Activated T-cell treated with anti-CD3 and anti-CD28 coated beads for 24 hours (primary cell): ENCODE measurements at places on chromosomes 1 and 21.
A peak's percentile ranks its signal among the peaks of the same experiment; 100 is the strongest.

GRCh38 chr1:233114860-233115259 is 164.4 kb downstream of the NTPCR start:
- DNase-seq, result no peak

DNA sequence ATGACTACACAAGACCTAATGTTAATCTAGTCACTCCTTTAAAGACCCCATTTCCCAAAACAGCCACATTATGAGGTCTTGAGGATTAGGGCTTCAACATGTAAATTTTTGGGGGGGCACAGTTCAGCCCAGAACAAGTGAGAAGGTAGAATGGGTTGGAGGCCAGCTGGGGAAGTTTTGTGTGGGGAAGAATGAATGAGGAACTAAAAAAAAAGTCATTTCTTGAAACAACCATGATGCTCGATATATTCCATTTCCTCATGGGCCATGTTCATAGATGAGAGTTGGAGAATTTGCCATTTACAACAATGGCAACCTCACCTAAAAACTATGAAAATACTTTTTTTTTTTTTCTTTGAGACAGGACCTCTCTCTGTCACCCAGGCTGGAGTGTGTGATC is 14.5 kb downstream of the NLRP3 start:
- no peak for DNase-seq

- no peak for DNase-seq
Measured at GRCh38 chr1:200487650-200488049, 77.8 kb upstream of the ZNF281 start.

GRCh38 chr1:64356636-64357256 is 113.2 kb upstream of the CACHD1 start:
- no peak for DNase-seq

DNA sequence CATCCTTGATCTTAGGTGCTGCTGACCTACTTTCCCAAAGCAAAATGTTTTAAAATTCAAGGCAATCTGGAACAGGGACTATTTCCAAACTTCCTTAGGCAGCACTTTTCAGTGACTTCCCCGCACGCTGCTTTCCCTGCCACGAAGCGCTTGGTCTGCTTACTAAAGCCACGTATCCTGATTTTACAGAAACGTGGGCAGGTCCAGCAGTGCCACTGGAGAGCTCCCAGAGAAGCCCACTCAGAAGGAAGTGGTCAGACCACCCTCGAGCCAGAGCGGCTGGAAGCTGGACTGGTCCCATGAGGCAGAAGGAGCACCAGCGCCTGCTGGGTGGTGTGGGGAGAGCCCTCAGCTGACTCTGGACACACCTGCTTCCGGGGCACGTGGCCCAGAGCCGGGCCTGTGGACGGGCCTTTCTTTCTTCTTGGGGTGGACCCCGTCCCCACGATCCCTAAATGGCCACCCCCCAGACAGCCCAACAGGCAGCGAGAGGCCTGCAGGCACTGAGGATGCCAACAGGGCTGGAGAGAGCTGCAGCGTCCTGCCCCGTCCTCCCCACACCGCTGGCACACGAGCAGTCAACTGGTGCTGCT is 23.2 kb downstream of the PTTG1IP start:
- DNase-seq, result no peak

DNA sequence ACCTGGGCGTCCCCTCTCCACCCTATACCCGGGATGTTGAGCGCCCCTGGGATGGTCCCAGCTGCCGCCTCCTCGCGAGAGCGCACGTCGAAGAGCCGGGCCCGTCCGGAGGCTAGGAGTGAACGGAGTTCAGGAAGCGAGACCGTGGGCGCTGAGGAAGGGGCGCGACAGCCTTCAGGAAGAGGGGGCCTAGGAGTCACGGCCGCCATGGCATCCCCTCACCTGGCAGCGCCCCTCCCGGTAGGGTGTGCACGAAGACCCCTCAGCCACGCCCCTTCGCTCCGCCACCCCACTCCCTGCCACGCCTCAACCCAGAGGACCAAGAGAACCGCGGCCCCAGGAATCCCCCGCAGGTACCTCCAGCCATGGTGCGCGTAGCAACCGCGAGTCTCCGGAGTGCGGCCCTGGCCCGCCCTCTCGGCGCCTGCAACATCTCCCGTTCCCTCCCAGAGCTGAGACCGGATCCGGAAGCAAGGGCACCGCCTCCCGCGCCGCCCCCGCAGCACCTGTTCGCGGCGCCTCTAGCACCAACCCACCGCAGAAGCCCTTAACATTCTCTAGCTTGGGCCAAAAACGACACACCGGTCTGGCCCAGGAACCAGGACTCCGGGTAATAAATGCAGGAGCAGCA is at the start of gene TSTD1:
TSTD1 (minus strand) TSS at position 442 of the 631 bp plus-strand sequence; CDS start at position 367, 75 bp downstream.
- peak; percentile 78 for DNase-seq

DNA sequence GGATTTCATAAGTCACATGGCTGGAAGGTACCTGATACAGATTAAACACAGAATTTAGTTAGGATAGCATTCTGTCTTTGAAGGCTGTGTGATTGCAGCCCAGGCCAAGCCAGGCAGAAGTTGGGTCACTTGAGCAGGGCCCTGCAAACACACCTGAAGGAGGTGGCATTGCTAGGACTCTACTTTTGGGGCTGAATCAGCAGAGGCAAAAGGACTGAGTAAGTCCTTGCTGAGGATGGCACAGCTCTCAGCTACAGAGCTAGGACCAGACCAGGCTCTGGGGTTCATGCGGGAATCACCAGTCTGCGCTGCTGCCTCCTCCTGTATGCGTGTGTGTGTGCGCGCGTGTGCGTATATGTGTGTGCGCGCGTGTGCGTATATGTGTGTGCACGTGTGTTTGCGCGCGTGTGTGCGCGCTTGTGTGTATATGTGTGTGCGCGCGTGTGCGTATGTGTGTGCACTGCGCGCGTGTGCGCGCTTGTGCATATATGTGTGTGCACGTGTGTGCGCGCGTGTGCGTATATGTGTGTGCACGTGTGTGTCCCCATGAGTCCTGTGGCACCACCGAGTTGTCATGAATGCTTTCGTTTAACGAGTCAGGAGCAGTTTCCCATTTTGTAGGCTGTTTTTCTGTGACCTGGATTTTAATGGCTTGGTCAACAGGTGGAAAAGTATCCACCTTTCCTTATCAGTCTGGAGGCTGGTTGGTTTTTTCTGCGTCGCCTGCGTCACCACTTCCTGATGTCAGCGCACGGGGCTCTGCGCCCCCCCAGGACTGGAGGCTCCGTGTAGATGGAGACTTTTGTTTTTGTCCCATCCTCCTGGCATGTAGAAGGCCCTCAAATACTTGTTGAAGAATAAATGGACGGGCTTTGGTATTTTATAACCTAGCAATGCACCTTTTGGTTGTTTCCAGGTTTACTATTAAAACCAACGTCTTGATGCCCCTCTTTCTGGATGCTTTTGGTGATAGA is 34.7 kb downstream of the ADARB1 start:
- DNase-seq, result no peak
